ENCODE measurements at places on chromosomes 7 and 10. TPM values are rescaled to one million over a fixed set of nuclear protein-coding genes. Genes with fewer than 3 reads are reported as not detected.
A peak's percentile ranks its signal among the peaks of the same experiment; 100 is the strongest.

- DNase-seq = no peak
These were observed 852.7 kb upstream of the PHF14 start for GRCh38 chr7:10120936-10121335.

GRCh38 chr7:2708547-2709310, 20.7 kb downstream of the AMZ1 start:
- DNase-seq = no peak

DNA sequence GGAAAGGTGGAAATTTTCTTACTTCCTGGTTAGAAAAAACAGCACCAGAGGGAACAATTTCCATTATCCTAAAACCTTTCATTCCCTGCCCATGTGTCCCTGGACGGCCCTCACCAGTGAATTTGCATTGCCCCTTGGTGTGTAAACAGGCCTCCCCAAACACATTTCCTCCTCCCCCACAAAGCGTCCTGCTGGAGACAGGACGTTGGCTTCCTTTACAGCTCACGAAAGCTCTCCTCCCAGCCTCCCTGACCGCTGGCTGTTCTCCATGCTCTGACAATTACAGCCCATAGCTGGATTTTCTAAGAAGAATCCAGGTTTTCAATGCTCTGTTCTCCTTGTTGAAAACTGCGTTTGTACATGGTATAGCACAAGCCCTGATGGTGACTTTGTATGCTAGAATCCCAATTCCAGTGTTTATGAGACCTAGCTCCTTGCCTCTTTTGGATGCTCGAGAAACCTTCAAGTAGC, 724.2 kb upstream of the CELF2 start:
- no peak for DNase-seq

- DNase-seq = no peak
These were observed 23.1 kb downstream of the AGAP3 start for GRCh38 chr7:151109094-151110048.

CFAP70 gene
- total RNA-seq = not detected

GRCh38 chr10:26682931-26683330, 14.6 kb upstream of the PDSS1 start:
- no peak for DNase-seq

TMEM225B gene
- 0.20 TPM for total RNA-seq

- peak; percentile 91 for DNase-seq
These were observed at the start of gene COL1A2 for GRCh38 chr7:94394437-94395140. Gene COL1A2, plus strand, starts transcription at chr7:94394895. Its CDS starts 137 bp downstream, at chr7:94395032.

IFIT3 gene
- total RNA-seq = 303 TPM

GRCh38 chr10:30073767-30074060, 14.3 kb upstream of the JCAD start:
- no peak for DNase-seq

GPR26 gene
- total RNA-seq = not detected

- no peak for DNase-seq
These were observed 19.0 kb upstream of the PRTFDC1 start for GRCh38 chr10:24971374-24971773.

- no peak for DNase-seq
These were observed 126.4 kb downstream of the JCAD start for GRCh38 chr10:29932991-29933390.

GRCh38 chr10:10872035-10872673, 145.5 kb upstream of the CELF2 start:
- peak; percentile 61 for DNase-seq

MMP21 gene
- 0.05 TPM for total RNA-seq

GRCh38 chr7:3270362-3270761, 30.7 kb upstream of the SDK1 start:
- no peak for DNase-seq

GRCh38 chr10:72332423-72333111, 22.2 kb downstream of the DNAJB12 start:
- DNase-seq = no peak

DNA sequence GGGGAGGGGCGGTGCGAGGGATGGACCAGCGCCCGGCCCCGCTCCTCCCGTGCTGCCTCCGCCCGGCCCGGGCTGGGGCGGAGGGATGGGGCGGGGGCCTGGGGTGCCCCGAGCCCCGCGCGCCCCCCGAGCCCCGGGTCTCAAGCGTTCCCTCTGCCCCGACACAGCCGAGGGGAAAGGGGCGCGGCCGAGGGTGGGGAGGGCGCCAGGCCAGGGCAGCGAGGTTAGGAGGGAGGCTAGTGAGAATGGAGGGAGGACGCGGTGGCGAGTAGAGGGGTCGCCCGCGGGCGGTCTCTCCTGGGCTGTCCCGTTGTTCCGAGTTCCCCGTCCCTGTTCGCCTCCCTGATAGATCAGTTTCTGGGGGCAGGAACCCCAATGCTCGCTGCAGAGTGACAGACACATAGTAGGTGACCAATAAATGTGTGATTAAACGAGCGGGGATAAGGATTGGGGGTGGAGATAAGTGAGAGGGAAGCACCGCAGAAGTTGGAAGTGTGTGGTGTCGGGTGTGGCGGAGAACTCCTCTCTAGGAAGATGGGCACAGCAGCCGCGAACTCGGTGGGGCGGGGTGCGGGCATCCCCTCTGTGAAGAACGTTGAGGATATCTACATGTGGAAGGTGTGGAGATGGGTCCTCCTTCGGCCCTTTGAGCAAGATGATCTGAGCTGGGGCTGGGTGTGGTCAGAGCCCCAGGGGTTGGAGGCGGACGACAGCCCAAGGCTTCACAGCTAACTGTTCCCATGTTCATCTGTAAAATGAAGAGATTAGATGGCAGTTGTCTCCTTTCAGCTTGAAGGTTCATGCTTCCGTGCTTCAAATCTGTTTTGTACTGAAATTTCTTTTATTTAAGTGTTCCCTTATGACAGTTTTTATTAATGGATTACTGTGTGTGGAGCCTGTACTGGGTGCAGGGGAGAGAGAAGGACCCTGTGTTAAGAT, 580 bp downstream of the ZNF775 start:
- DNase-seq = peak; percentile 50

DNA sequence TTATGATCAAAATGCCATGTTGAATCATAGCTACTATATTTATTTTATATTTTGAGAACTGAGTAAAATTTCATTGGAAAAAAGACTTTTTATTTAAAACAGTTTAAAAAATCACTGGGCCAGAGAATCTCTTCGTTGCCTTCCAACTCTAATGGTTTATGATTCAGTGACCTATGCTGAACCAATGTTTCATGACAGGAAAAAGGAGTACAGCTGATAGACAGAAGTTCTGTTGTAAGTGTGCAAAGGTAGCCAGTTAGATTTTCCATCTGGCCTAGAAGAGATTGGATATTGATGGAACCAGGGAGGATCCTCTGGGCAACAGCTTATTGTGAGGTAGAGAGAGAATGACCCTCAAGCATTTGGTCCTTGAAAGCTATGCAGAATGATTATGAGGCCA, 745.8 kb downstream of the SUGCT start:
- DNase-seq = peak; percentile 64

GRCh38 chr10:27743012-27743876, 2.4 kb downstream of the MKX start:
- peak; percentile 25 for DNase-seq

GRCh38 chr7:2474224-2474623, 2.0 kb downstream of the GRIFIN start:
- DNase-seq = no peak

- no peak for DNase-seq
These were observed 90.9 kb downstream of the DNAJC1 start for GRCh38 chr10:21912625-21913024.

GRCh38 chr7:50552921-50553320, 12.3 kb downstream of the DDC start:
- DNase-seq = peak; percentile 32

DNA sequence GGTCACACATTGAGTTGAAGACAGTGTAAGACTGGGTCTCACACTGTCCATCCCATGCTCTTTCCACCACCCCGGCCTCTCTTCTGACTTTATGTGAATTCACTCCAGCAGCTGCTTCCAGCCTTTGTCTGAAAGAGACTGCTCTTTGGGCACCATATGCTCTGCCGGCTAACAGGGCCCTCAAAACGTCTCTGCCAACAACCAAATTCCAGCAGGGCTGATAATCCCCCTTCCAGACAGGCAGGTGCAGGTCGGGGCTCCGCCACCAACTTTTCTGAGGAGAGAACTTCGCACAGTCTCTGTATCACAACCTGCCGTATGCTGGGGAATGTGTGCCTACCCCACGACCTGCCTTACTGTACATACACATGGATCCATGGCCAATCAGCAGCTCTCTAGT, 64.3 kb downstream of the PLXNA4 start:
- no peak for DNase-seq

GRCh38 chr7:33109005-33109757, at the start of gene RP9:
Gene RP9, minus strand, starts transcription at chr7:33109404. Its CDS starts 32 bp downstream, at chr7:33109372.
- DNase-seq = peak; percentile 60

CFAP46 gene
- total RNA-seq = not detected

- DNase-seq = no peak
These were observed 475.3 kb downstream of the PLXNA4 start for GRCh38 chr7:132100981-132101380.

GNAI1 gene
- total RNA-seq = 48.1 TPM

MOGAT3 gene
- total RNA-seq = not detected

DNA sequence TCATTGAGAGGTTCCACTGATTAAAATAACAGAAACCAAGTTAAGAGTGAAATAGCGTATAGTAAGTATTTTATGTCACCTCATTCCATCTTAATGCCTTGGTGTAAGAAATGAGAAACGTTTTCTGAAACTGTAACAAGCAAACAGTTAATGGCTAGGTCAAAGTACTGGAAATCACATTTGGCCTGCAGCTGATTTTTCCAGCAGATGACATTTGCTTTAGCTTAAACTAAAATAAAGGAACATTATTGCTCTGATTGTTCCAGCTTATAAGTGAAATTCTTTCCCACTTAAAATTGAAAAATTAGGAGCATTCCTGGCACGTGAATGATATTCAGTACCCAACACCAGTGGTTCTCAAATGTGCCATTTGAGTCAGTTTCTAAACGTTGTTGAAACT, 213.6 kb upstream of the DPP6 start:
- DNase-seq = no peak

- no peak for DNase-seq
These were observed 92.0 kb downstream of the LYZL2 start for GRCh38 chr10:30537586-30537985.

DNA sequence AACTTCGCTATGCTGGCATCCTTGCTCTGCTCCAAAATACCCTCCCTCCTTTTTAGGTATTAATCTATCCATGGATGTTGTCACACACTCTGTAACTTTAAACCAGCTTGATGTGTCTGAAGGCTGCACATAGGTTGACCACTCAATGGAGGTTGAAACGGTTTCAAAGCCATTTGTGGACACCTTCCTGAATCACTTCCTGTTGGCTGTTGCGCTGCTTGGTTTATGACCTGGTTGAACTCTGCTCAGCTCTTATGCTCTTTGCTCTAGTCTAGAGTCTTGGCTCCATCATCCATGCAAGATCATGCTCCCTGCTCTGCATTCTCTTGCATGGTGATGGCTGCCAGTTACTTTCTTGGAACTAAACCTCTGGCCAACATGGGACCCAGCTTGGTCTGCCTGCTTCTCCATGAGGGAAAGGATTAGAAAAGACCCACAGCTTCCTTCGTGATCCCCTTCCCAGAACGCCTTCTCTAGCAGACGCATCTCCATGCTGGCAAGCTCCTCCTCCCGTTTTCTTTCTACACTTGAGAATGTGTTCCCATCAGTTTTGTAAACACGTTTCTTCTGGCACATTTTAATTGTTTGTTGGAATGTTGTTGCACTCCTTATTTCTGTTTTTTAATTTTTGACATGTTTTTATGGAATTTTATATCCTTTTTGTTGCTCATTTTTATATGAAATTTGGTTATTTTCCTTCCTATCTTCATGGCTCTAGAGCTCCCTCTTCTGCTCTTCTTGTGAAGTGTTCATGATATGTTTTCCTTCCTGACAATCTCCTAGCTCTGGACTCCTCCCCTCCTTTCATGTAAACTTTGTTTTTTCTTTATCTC, 149.8 kb downstream of the XPNPEP1 start:
- peak; percentile 26 for DNase-seq

DNA sequence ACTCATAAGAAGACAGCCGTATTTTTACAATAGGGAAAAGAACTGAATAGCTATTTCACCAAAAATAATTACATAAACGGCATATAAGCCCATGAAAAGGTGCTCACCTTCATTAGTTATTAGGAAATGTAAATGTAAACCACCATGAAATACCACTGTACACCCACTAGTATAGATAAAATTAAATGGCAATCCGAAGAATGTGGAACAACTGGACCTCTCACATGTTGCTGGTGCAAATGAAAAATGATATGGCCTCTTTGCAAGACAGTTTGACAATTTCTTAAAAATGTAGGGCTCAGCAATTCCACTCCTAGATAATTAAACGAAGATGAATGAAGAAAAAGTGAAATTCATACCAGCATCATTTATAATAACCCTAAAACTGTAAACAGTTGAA, 91.8 kb downstream of the MAPK8 start:
- no peak for DNase-seq

DNA sequence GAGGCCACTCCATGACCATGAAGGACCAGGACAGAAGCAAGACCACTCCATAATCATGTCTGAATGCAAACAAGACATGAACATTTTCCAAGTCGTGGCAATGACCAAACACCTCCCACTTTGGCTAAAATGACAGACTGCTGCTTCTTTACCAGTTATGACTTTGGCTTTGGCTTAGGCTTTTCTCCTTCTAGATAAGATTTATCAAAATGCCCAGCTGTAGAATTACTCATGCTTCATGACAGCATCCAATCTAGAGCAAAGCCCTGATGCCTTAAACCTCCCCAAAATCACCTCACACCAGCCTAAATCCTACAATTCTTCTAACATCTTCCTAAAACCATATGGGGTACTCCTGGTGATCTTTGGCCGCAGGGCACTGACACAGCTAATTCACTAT, 102.1 kb downstream of the VPS41 start:
- DNase-seq = no peak

GRCh38 chr10:66466622-66467021, 459.2 kb upstream of the LRRTM3 start:
- DNase-seq = no peak

DNA sequence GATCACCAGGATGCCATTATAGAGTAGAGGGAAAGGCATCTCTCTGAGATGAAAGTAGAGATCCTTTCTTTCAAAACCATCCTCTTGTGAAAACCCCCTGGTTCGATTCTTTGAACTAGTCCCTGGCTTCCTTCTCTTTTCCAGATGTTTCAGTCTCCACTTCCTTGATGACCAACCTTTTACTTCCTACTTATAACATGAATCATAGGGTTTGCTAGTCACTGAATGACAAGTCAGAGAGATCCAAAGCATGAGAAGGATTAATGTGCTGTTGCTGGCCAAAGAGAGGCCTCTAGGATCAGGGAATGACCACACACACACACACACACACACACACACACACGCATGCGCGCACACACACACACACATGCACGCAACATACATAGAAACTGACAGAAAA, 161.1 kb upstream of the FRMD4A start:
- DNase-seq = peak; percentile 20

- no peak for DNase-seq
These were observed 1.2 kb upstream of the CALN1 start for GRCh38 chr7:72413290-72413689.
